ENCODE measurements at places on chromosomes 2 and 18.

GRCh38 chr2:51629406-51629805 lies 597.5 kb upstream of the NRXN1 start:
- no peak for DNase-seq

DNA sequence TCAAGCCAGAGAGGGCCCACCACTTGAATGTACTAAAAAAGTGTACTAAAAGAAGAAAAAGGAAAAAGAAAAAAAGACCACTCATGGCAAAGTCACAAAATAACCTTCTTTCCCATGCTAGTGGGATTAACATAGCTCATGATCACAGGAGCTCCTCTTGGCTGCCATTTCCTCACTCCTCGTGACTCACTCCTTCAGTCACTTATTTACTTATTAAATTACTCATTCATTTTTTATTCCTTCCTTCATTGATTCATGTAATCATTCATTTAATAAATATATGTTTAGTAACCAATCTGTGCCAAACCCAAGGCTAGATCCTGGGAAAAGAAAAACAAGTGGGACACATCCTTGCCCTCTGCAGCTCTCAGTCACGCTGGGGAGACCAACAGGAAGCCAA lies 300.5 kb downstream of the INSIG2 start:
- DNase-seq = no peak

GRCh38 chr2:180715044-180715443 lies 265.4 kb upstream of the UBE2E3 start:
- no peak for DNase-seq

GRCh38 chr18:59263661-59264060 lies 9.6 kb downstream of the RAX start:
- no peak for DNase-seq

DNA sequence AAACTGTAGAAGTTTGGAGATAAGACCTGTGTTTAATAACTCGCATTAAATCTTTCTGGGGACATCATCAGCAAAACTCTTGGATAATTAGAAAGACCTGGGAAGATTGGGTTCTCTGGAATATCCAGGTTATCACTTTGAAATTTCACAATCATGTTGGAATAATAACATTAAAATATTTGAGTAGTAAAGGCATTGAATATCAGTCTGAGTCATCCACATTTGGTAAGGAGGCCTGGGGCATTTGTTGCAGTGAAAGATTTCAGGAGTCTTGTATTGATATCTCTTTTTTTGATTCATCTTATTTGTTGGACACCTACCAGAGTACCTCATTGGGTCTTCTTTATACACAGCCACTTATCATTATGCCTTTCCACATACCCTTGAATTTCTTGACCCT lies 95.9 kb downstream of the EPB41L5 start:
- DNase-seq = no peak

DNA sequence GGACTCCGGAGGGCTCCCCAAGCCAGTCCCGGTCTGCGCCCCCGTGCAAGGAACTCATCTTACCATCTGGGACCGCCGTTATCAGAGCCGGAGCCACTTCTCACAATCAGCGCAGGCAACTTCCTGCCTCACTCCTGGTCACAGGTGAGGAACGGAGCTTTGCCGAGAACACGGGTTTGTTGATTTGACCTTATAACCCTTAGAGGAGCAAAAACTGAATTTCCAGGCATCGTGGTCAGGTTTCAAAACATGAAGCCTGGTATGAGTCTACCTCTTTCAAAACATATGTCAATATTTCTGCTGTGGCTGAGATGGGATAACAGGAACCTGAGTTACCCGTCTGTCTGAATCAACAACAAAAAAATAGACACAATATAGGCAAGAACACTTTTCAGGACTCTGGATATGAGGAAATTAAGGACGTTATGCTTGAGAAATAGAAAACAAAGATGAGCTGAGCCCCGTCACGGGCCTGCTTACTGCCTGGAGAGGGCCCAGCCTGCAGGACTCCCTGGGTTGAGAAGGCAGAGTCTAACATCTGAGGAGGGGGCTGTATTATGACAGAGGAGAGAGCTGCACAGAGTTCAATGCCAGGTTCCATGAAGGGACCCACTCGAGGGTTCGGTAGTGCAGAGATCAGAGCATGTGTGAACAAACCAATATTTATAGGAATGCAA lies 148.7 kb downstream of the NDUFA10 start:
- DNase-seq = no peak

DNA sequence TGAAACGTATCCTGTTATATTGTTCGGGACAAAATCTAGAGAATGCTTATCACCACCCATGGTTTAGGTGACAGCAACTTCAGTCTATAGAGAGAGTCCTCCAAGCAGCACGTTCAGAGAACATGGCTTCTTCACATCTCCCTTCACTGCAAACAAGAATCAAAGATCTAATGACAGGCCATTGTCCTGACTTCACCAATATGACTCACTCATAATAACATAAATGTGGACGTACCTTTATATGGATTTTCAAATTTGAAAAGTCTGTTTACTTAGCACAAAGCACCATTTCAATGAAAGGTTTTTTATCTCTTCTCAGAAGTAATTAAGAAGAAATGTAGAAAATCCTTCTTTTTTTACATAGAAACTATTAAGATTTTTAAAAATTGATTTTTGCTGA lies 46.7 kb downstream of the KLF7 start:
- DNase-seq = no peak

DNA sequence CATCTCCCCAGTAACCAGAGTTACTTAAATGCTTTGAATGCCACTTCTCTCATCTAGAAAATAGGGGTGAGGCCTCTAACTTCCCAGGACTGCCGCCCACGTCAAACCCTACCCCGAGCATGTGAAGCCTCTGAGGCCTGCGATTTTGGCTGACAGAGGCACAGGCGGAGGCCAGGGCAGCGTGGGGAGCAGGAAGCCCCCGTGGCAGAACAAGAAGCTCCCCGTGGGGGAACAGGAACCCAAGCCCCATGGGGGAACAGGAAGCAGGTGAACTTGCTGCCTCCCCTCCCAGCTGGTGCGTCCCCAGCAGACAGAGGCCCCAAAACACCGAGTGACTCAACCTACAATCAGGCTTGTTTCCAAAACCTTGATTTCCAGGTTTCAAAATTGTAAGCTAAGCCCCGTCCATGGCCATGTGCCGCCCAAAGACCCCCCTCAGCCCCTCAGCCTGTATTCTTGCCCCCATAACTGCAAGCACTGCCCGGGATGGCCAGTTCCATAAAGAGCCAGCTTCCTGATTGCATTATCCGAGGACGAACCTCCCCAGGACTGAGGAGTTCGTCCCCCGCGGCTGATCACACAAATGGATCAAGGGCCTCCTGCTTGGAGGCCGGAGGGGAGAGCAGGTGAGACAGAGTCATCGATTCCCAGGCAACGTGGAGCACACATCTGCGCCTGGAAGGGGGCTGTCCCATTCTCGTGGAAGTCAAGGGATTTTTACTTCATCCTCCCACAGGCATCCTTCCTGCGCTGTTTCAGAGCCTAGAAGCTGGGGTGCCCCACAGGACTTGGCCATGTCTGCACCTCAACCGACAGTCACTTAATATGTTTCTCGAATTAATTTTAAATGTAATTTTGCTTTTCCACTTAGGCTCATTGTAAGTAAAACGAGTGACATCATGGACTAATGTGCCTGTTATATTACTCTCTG lies 36.3 kb upstream of the CTDP1 start:
- DNase-seq = no peak

DNA sequence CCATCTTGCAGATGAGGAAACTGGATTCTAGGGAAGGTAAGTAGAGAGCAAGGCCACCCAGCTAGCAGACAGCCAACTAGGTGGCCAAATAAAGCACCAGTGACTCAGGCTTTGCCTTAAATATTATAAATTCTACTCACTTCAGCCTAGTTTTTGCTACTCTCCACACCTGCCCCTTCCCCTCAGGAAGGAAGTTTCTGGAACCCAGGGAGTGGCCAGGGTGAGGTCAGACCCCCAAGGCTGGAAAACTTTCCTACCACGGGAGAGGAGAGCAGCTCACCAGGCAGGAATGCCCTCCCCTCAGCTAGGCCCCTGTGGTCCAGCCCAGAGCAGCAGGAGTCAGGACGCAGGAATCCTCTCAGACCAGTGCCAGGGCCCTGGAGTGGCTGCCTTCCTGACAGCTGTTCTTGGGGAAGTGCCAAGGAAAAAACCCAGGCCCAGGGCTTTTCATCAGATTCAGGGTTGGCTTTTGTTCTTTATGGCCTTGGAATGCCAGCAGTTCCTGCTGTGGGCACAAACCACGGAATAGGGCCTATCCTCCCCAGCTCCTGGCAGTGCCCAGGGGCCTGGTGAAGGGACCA lies 5.1 kb upstream of the PAX8 start:
- DNase-seq = no peak

Data from stimulated activated CD8-positive, alpha-beta memory T cell treated with anti-CD3 and anti-CD28 coated beads, Interleukin-4, amount 100 ng/mL, for 24 hours (primary cell).